Left ventricle myocardium inferior (tissue), 1 donor: ENCODE measurements at places on chromosomes 3 and 15.

GRCh38 chr3:112721231-112721630, 80.3 kb upstream of the CCDC80 start:
- DNase-seq, result no peak

DNA sequence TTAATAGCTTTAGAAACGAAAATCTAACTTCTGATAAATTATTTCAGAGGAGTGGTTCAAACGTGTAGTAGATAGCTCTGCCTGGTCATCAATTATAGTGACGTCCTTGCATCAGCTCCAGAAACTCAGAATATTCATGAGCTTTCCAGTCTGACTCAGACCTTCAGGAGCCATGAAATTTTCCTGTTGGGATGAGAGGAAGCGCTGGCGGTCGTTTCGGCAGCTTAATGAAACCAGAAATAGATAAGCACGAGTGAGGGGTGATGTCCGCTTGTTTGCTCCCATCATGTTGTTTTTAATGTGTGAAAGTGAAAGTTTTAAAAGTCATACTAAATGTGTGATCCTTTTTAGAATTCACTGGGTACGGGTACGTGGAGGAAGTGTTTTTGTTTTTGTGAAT, 141.1 kb downstream of the PGPEP1L start:
- DNase-seq, result no peak

DNA sequence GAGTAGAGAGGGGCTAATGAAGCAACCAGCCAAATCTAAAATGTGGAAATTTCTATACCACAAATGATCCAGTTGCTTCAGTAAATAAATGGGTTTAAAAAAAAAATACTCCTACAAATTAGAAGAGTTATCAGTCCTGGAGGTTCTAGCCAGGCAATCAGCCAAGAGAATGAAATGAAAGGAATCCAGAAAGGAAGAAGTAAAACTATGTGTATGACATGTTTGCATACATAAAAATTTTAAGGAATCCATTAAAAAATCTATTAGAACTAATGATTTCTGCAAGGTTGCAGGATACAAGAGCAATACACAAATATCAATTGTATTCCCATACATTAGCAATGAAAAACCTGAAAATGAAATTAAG, 9.6 kb downstream of the MESP2 start:
- DNase-seq, result no peak

- DNase-seq, result no peak
Observed at GRCh38 chr3:82390868-82391267, 629.4 kb upstream of the GBE1 start.

DNA sequence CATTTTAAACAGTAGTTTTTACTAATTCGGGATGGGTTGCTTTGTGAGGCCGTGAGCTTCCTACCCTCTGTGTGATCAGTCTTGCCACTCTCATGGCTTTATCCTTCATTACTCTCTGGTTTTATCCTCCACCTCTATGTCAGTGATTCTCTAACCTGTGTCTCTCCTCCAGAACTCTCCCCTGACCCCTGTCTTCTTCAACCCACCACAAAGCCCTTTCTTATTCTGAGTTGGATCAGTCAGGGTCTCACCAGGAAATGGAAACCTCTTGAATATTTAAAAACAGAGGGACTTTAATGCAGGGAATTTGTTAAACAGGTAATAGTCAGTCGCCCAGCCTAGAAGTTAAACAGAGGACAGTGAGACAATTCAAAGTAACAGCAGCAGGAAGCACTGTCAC, 64.2 kb upstream of the ADPGK start:
- DNase-seq, result no peak

DNA sequence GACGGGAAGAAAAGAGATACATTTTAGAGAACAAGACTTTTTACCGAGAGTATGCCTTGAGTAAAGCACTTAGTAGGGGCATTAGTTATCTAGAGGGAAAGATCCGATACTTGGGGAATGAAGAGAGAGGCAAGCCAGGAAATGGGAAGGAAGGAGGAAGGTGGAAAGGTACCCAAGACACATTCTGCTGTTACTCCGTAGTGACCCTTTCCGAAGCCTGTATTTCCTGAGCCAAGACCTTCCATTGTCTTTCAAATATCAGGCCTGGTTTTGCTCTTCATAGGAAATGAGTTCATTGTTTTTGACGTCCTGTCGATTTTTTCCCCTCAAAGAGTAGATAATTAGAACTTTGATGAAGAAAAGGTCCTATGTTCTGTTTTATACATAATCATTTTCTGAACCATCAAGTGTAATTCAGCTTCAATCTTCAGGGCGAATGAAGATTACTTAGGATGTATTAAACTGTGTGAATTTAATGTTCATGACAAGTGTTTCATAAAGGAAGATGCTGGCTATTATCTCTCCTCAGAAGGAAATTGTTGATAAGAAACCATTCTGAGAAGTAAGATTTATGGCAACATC, 95.7 kb downstream of the PPM1L start:
- DNase-seq, result no peak

GRCh38 chr15:29470311-29470710, 200.7 kb upstream of the NSMCE3 start:
- no peak for DNase-seq

DNA sequence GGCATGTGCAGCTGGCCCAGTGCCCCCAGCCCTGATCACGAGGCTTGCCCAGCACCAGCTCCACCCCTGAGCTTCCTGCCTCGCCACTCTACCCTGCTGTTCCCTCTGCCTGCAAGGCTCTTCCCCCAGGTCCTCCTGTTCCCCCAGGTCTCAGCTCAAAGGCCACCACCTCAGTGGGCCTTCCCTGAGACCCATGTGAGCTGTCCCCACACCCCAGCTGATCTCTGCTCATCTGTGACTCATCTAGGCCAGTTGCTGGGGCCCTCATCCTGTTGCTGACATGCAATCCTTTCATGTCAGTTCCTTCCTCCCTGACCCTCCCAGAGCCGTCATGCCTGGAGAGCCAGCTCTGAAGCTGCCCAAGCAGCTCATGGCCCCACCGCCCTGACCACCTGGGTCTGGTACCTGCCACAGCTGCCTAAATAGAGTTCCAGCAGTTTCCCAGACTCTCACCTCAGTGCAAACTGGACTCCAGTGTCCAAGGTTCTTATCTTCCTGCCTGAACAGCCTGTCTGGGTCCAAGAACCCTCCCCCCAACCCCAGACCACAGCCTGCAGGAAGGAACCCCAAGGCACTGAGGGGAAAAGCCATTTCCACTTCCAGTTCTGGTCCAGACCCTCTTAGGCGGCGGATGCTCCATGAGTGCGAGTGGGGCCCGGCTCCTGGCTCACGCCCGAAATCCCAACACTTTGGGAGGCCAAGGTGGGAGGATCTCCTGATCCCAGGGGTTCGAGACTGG, 116.6 kb upstream of the IQSEC1 start:
- DNase-seq, result no peak

DNA sequence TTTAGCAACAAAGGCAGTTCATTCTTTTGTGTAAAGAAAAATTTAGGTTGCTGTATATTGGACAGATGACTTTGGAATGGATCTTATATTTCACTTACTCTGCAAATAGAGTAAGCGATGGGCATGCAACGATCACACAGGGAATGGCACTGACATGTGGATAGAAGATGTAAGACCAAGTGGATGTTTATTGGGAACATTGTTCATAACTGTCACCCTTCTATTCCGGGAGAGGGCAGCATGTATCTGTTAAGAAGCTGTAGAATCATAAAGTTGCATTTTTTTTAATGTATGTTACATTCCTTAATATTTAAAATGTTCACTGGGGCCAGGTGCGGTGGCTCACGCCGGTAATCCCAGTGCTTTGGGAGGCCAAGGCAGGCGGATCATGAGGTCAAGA, 41.2 kb downstream of the HPS3 start:
- no peak for DNase-seq

- DNase-seq, result no peak
Observed at GRCh38 chr3:169993761-169994160, 27.2 kb downstream of the SEC62 start.

GRCh38 chr15:28899061-28899738, 13.4 kb downstream of the APBA2 start:
- no peak for DNase-seq

- DNase-seq, result no peak
Observed at GRCh38 chr15:90680371-90680935, 36.7 kb upstream of the BLM start.

GRCh38 chr3:142614059-142614626, 17.9 kb downstream of the PLS1 start:
- DNase-seq, result no peak

GRCh38 chr3:62644493-62644892, 230.7 kb downstream of the CADPS start:
- no peak for DNase-seq

DNA sequence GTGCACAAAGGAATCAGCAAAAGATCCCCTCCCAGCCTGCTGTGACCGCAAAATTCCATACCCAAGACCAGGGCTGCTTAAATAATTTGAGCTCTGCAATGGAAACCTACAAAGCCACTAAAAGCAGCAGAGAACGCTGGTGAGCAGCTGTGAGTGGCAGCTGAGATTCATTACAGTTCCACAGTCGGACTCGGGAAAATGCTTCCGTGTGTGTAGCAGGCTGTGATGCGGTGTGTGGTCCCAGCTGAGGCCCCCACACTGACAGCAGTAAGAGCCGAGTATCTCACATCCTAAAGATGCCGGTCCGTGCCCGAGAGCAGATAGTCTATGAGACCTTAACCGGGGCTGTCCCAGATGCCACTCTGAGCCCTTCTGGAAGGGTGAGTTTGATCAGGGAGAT, 37.4 kb downstream of the TM2D3 start:
- DNase-seq, result no peak

GRCh38 chr3:32780735-32781210, 37.0 kb upstream of the TRIM71 start:
- peak; percentile 39 for DNase-seq

- DNase-seq, result no peak
Observed at GRCh38 chr3:129261894-129262293, 12.5 kb downstream of the COPG1 start.

DNA sequence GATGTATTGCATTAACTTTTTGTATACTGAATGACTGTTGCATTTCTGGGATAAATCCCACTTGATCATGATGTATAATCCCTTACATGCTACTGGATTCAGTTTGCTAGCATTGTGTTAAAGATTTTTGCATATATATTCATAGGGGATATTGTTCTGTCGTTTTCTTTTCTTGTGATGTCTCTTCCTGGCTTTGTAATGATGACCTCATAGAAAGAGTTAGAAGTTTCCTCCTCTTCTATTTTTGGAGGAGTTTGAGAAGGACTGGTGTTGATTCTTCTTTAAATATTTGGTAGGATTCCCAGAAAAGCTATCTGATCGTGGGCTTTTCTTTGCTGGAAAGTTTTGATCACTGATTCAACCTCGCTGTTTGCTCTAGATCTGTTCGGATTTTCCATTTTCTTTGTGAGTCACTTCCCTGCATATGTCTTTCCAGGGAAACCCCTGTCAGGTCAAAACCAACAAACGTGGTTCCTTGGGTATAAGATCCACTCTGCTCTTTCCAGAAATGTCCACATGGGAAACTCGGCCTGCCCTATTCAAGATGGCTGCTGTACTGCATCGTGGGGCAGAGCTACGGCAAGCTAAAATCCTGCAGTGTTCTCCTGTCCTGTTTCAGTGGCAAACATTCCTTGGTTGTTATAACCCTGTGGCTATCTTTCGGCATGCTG, 120.4 kb downstream of the GABRG3 start:
- DNase-seq, result no peak

DNA sequence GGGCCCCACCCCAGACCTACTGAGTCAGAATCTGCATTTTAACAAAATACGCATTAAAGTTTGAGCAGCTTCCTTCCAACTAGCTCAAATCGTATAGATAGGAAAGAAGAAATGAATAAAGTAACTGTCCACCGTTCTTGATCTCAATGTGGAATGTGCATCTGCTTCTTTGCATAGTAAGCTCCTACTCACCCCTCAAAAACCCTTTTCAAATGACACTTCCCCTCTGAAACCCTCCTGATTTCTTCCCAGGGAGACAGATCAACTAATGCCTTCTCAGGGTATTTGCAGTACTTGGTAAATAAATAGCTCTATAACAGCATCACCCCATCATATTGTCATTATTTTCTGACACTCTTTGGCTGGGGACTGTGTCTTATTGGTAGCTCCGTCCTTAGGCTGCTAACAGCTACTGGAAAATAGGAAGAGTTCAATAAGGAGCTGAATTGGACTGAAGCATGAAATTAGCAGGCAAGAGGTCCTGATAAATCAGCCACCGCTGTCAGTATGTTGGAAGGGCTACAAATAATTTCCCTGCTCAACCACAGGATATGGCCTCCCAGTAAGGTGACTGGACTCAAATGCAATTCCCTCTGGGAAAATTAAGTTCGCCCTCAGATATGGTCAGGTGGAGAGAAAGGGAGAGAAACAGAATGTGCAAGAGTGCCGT, 10.2 kb downstream of the OXTR start:
- no peak for DNase-seq

DNA sequence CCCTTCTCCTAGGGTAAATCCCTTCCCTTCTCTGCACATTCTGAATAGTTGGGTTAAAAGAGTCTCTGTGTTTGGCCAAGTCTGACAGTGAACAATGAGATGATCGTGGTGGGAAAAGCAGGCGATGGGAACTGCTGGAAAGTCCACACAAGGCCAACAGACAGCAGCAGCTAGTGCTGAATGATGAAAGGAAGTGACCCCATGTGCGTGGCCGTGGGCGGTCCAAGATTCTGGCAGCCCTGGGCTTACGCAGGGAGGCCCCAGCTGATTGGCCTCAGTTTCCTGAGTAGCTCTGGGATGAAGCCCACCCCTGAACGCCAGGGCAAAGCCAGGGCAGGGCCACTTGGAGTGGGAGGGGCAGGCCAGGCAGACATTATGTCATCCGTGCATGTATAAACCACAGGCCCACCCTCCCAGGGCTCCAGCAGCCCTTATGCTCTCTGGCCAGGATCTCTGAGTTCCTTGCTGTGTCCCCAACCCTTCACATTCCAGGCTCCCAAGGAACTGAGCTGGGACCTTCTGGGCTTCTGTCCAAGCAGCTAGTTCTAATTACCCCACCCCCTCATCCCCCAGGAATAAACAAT, 57.8 kb downstream of the CDC25A start:
- peak; percentile 86 for DNase-seq

- no peak for DNase-seq
Observed at GRCh38 chr3:72341380-72341770, 506.9 kb downstream of the SHQ1 start.

- DNase-seq, result no peak
Observed at GRCh38 chr15:90031231-90031791, 30.2 kb downstream of the ZNF710 start.

DNA sequence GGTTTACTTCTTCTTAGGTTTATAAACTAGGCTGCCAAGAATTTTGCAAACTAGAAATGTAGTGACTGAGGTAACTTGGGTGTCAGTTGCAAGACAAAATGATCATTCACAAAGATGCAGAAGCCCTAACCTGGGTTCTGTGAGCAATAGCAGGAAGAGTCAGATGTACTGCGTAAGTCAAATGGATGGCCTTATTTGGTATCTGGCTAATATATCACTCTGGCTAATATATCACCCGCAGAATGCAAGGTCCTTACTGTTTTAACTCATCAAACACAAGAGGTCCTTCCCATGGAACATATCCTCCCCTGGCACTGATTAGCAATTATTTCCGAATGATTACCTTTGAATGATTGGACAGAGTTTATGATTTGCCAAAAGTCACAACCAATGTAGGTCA, 37.4 kb downstream of the RBMS3 start:
- no peak for DNase-seq
